ENCODE measurements at places on chromosomes 5 and 9.

DNA sequence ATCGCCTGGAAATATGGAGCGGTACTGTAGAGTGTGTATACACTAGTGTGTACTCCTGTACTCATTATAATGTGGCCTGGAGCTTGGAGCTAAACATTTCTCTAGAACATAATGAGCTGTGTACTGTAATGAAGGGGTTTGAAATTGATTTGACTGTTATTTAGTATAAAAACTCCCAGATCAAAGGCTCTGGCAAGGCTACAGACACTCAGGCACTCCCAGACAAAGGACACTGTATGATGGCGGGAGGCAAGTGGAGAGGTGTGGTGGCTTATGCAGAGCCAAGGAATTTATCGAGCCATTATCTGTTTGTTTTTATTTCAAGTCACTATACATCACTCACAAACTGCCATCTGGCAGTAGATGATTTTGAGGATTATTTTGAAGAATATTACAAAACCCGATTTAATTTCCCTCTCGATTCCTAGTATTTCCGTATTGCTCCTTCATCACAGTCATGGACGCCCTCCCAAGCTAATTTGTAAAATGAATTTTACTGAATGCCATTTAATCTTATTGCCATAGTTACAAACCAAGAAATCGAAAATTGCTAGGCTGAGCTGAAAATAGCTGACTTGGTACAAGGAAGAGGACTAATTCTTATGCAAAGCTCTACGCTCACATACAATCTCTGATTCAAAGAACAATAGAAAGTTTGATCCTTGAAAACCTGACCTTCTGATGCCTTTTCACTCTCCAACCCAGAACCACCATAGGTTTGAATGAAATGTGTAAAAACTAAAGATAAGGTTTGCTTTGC, 240.2 kb upstream of the SEMA6A start:
- no peak for DNase-seq

- DNase-seq, result no peak
These were observed 197.8 kb upstream of the ZNF618 start for GRCh38 chr9:113678119-113678858.

- DNase-seq, result no peak
These were observed 50.1 kb upstream of the POU5F2 start for GRCh38 chr5:93791518-93791972.

DNA sequence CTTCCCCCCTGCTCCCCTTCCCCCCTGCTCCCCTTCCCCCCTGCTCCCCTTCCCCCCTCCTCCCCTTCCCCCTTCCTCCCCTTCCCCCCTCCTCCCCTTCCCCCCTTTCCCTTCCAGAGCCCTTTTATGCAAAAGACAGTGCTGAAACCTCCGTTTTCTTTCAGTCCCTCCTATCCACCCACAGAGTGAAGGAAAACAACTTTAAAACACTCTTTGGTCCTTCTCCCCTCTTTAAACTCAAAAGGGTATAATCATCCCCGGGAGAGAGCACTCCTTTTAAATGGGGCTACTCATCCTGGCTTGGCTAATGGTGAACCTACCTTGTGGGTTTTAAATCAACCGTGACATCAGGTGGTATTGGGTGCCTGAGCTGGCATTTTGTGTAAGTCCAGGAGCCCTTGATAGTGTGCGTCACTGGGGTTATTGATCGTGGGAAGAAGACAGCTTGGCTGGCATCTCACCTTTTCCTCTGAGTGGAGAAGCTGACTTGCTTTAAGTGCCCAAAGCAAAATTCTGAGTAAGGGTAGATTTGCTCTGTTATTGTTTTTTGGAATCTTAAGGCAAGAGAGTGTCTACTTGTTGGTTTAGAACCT, 2.7 kb downstream of the LARP1 start:
- DNase-seq, result peak; percentile 42

DNA sequence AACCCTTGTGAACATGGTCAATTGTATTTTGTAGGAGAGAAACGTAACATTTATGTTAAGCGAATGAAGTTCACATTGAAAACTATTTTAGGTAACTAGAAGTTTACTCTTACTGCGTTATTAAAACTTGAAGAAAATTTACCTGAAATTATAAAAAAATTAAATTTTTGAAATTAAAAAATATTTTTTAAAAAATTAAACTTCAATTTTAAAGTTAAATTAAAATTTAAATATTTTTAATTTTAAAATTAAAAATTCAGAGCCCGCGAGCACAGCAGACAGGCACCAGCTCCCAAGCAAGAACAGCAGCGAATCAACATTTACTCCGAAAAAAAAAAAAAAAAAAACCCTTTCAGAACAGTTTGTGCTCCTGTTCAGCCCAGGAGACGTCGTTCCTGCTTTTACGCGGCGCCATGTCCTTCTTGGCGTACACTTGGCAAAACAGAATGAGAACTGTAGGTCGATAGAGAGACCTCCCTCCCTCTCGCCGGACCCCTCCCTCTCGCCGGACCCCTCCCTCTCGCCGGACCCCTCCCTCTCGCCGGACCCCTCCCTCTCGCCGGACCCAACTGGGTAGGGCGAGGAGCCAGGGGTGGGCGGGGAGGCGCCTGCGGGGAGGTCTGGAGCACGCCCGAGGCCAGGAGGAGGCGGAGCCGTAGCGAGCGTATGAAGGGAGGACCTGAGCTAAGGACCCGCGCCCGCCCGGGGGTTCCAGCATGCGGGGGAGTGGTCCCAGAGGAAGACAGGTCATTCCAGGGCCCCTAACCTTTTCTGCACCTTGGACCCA, 235.8 kb downstream of the ROR2 start:
- no peak for DNase-seq

DNA sequence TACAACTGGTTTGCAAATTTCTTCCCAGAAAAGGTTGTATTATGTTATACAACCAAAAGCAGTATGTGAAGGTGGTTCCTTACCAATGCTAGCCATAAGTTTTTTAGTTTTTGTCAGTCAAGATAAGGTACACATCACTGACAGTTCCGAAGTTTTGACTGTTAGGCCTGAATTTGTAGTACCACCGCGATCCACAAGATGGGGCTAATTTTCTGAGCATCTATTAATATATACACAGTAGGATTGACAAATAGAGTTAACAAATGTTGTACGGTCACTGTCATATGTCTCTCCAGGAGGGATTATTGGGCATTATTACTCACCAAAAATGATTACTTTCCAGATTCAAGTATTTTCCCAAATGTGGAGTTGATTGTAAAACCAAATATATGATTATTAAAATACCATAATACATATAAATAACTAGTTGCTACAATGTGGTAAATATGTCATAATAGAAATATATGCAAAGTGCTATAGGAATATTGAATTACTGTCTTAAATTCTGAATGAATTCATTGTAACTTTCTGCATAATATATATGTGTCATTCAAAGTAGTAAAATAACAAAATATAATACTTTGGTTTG, 28.4 kb upstream of the LRRC19 start:
- peak; percentile 44 for DNase-seq

GRCh38 chr5:54445691-54446378, 9.7 kb upstream of the HSPB3 start:
- DNase-seq, result no peak

DNA sequence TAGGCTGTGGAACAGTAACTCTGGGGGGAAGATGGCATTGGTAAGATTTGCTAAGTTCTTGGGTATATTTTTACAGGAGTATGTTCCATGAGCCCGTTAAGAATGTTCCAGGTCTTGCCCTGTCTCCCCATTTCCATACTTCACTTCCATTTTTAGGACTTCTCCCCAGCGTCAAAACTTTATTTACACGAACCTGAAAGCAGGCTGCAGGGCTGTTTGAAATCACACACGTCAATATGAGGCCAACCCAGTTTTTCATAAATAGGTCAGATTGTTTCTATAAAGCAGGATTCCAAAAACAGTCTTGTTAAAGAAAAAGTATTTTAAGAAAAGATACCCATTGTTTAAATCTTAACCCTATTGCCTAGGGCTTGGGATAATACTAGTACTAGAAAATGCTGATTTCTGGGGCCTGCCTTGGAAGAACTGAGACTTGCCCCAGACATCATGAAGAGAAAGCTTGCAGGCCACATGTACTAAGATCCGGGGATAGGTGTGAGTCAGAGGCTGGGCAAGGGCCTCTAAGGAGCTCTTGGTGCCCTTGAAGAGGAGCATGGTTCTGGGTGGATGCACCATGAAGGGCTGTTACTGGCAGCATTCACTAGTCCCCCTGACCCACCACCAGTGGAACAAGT, 24.2 kb downstream of the TRIO start:
- DNase-seq, result no peak

GRCh38 chr5:169993485-169993790, 13.1 kb upstream of the INSYN2B start:
- DNase-seq, result no peak

GRCh38 chr5:178532236-178532635, 58.0 kb downstream of the COL23A1 start:
- no peak for DNase-seq

DNA sequence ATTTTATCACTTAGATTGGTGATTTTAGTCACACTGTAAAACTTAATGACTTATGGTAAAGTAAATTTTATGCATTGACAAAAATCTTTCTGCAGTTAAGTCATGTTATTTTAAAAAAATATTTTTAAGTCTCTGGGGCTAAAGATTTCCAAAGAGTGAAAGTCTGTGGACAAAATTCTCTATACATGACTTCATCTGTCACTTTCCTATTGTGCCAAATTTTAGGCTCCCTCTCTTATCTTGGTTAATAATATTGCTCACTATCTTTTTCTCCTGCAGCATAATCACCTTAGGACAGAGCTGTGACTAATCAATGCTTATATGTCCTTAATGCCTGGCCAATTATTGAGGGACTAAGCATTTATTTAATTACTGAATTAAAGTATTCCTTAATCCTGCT, 15.2 kb downstream of the LURAP1L start:
- no peak for DNase-seq

DNA sequence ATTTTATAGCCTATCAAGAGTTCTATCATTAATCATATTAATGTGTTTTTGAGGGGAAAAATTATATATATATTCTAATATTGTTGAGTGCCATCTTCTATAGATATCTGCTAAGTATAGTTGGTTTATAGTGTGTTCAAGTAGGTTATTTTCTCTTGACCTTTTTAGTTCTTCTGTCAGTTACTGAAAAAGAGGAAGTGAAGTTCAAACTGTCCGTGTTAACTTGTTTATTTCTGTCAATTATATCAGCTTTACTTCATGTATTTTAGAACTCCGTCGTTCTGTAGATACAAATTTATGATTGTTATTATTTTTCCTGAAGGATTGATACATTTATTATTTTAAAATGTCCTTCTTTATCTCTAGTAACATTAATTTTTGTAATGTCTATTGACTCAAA, 1209.1 kb downstream of the CDH12 start:
- DNase-seq, result no peak

- no peak for DNase-seq
These were observed 50.8 kb downstream of the ROR2 start for GRCh38 chr9:91899219-91899563.
